ENCODE measurements at places on chromosomes 2 and 18.

- no peak for DNase-seq
These were observed 251.2 kb downstream of the PTGR3 start for GRCh38 chr18:74957588-74958224.

DNA sequence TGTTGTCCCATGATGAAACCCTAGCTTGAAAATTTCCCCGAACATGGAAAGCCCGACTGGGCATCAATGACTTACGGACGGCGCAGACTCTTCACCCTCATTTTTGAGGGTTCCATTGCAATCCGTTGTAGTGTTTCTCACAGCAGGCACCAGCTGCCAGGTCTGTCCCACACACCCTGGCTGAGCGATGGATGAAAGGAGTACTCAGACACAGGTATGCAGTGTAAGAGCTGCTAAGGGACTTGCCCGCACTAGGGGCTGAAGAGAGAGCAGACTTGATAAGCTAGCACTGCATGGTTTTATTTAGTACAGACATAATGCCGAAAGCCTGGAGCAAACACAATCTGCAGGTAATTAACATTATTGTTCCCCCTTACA, 15.8 kb downstream of the DYNAP start:
- DNase-seq = no peak

DNA sequence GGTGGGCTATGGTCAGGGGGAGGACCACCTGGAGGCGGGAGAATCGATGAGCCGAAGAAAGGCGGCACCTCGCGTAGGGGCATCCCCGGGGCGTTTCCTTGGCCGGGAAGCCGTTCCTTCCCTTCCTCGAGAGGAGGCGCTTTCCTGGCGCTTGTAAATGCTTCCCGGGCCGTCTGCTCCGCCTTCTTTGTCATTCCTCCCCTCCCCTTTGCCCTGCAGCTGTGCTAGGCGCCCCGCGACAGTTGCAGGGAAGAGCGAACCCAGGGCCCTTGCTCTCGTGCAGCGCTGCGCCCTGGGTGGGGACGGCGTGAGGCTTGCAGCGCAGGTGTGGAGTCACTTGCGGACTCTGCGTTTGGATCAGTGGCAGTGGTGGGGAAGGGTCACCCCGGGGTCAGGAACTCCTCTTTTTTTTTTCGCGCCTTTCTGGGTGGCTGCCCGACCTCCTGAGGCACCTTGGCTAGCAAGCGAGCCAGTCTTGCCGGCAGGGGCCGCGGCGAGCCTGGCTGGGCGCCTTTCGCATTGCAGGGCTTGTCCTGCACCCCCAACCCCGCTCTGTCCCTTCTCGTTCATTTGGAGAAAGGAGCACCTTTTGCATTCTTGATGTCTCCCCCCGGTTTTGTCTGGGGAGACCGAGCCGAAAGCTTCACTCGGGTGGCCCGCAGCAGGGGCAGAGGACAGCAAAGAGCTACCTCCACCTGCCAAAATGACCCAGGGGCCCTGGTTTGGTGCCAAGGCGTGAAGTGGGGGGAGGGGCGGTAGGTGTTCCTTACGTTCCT, 858 bp downstream of the KCNS3 start:
- DNase-seq = peak; percentile 36

DNA sequence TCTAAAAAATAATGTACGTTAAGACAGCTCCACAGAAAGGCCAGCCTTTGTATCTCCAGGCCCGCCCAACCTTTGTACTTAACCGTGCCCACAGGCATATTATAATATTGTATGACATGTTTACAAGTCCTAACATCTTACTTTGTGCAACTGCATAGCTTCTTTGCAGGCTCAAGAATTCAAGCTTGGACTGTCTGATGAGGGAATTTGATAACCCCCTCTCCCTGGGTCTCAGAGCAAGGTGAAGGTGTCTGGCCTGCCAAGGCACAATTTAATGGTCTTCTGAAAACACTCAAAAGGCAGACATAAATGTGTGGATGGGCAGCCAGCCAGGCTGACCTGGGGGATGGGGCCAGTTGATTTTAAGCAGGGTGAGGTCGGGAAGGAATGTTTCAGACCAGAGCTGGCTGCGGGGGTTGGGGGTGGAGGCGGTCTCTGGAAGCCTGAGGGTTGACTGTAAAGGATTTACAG, 732.7 kb upstream of the FANCL start:
- no peak for DNase-seq

DNA sequence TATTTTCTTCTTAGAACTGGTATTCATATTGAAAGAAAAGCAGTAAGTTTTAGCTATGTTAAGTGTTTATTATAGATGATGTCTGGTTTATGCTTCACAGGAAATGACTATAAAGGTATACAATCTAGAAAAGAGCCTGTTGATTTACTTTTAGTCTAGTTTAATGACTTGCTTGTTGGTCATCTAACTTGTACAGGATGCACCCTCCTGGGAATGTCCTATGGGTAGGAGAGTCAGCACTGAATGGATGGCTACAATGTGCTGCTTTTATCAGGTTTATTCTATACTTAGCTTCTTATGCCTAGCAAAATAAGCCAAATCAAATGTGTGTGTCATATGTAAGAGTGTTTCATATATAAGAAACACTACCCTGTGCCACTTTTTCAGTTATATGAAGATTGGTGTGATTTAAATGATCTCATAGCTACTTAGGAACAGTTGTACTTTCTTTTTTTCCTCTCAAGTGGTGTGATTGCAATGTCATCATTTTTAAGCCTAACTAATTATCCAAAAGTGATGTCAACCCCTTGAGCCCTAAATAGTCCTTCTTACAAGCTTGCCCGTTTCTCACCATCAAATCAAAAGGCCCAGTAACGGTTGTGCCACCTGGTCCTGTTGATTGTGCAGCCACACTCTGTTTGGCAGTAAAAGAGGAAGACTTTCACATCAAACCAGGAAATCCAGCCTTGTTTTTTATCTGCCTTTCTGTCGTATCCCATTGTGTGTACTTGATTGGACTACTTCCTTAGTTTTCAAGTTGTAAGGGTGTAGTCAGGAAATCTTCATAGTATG, 176.0 kb downstream of the DIS3L2 start:
- DNase-seq = no peak

- peak; percentile 49 for DNase-seq
These were observed 67.6 kb downstream of the FEZ2 start for GRCh38 chr2:36530178-36530982.

- no peak for DNase-seq
These were observed 132.8 kb upstream of the SERTAD2 start for GRCh38 chr2:64786343-64787018.

DNA sequence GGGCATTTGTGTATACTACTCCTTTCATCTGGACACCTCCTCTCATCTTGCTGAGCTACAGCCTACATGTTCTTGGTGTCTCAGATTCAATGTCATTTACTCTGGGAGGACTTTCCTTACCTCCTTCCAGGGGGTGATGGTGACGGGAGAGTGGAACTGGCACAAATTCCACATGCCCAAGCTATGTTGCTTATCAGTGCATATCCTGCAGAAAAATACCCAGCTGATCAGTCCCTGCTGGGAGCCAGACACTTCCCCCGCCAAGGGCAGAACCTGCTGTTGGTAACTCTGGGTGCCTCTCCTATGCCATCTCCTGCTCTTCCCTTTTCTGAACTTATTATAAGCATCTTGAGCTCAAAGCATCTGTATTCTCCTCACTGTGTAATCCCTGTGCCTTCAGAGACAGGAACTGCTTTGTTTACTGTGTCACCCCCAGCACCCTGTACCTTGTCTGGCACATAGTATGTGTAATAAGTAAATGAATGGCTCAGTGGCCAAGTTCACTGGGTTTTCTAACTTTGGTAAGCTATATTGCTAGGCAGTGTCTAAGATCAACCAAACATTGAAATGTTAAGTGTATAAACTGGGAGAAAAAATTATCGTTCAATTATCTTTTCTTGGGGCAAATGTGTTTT, 87.7 kb upstream of the LPIN2 start:
- no peak for DNase-seq

- no peak for DNase-seq
These were observed 31.4 kb downstream of the COLEC11 start for GRCh38 chr2:3626118-3626811.

DNA sequence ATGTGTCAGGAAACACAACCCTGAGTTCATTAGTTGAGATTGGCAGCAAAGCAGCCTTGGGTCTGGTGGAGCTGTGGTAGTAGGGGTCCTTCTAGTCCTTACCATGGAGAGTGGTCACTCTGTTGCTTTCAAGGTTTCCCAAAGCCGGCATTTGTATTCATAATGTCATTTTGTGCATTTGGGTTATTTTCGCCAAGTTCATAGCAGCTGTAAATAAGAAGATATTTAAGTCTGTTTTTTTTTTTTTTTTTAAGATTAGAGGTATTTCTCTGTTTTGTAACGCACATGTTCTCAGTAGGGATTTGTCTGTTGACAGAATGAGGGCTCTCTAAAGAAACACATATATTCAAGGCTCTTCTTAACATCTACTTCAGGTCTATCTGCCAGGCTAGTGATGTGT, 114.1 kb downstream of the PRPF40A start:
- no peak for DNase-seq

- no peak for DNase-seq
These were observed 142.0 kb downstream of the ZEB2 start for GRCh38 chr2:144377914-144378313.

DNA sequence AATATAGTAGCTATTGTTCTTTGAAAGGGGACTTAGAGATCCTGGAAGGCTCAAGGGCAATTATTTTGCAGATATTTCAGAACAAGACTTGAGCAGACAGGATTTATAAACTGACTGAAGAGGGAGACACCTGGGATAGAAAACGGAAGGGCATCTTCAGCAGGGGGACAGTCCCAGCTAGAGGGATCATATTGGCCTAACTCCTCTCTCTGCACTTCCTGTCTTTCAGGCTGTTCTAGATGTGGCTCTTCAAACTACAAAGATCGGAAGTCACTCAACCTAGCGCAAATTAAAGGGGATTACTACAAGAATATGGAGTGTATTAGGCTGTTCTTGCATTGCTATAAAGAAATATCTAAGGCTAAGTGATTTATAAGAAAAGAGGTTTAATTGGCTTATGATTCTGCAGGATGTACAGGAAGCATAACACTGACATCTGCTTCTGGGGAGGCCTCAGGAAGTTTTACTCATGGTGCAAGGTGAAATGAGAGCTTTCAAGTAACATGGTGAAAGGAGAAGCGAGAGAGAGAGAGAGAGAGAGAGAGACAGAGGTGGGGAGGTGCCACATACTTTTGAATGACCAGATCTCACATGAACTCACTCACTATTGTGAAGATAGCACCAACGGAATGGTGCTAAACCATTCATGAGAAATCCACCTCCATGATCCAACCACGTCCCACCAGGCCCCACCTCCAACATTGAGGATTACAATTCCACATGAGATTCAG, 5.3 kb upstream of the CTIF start:
- DNase-seq = no peak

DNA sequence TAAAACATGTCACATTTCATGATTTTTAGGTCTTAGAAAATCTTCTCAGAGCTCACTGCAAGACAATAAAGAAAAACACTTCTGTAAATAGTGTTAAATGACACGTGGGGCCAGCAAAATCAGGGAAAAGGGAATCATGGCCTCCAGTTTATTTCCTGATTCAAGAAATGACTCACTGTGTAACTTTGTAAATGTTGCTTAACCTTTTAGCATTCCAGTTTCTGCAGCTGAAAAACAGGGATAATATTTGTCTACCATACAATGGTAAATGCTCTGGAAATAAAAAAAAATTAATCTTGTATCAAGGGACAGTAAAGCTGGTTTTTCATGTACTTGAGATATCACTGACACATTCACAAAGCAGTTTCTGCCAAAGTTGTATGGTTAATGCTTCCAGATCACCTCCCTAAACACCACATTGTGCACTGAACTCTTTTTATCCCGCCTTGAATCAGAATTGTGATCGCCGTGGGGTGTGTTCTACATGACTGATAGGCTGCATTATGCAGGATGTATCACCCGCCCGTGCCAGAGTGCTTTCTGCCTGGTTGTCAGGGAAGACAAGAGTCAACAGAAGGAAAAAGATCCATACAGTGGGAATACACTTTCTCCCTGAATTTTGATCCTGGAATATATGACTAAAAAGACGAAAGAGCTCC, 238.8 kb downstream of the IKZF2 start:
- peak; percentile 54 for DNase-seq

- no peak for DNase-seq
These were observed 26.9 kb downstream of the SGPP2 start for GRCh38 chr2:222451224-222451674.

- DNase-seq = no peak
These were observed 51.9 kb upstream of the SEMA4C start for GRCh38 chr2:96921561-96922319.

- no peak for DNase-seq
These were observed 1396.9 kb upstream of the NXPH2 start for GRCh38 chr2:140177086-140177485.

DNA sequence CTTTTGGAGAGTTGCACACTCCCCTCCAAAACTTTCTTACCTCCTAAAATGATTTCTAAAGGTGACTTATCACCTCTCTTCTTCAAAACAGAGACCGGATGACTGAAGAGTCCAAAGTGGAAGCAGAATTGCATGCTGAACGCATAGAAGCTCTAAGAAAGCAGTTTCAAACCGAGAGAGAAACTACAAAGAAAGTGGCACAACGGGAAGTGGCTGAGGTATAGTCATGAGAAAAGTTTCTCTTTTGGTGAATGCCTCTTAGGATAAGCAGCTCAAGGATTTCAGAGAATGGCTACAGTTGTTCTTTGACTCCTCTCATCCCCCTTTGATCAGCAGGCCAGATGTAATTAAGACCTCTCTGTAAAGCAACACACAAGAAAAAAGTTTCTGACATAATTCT, 73.6 kb downstream of the GTF3C3 start:
- DNase-seq = no peak

GRCh38 chr2:168165985-168166901, 81.2 kb downstream of the STK39 start:
- no peak for DNase-seq

- DNase-seq = no peak
These were observed 17.0 kb upstream of the ANKRD44 start for GRCh38 chr2:197327472-197328098.

DNA sequence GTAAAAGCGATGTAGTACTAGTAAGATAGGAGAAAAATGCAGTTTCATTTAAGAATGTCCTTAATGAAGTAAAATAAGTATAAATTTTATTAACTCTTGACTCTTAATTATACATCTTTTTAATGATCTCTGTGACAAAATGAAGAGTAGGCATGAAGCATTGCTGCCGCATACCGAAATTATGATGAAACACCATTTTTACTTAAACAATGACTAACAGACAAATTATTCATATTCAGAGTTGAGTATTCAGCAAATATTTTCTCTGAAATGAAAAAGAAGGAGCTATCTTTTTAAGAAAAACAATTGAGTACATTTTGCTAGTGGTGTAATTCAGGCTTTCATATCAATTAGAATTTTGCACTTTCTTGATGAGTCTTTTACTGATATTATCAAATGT, 150.6 kb upstream of the DOCK10 start:
- DNase-seq = no peak

DNA sequence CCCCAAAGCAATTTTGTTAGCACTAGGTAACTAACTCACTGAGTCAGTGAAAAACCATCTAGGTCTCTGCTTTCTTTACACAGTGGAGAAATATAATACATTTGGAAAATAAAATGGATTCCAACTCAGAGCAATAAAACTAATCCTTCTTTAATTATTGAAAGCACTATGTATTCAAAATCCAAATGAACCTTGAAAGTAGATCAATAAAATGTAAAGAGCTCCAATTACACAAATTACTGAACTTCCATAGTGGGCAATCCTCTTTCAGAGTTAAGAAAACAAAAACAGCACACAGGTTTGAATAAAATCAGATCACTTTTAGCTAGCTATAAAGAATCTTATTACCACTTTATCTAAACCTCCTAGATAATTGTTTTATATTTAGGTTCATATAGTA, 208.1 kb downstream of the NR4A2 start:
- no peak for DNase-seq

Measured in stromal cell of bone marrow (primary cell).